CD4-positive, alpha-beta T cell treated with Interferon gamma for 1 hour (primary cell): ENCODE measurements at places on chromosomes 5 and 9.
A peak's percentile ranks its signal among the peaks of the same experiment; 100 is the strongest.

GRCh38 chr5:154945695-154946301 is 4.9 kb downstream of the MRPL22 start:
- DNase-seq: no peak

GRCh38 chr5:77337686-77338085 is 127.2 kb downstream of the PDE8B start:
- no peak for DNase-seq

GRCh38 chr9:127293767-127294166 is 29.2 kb downstream of the GARNL3 start:
- DNase-seq: no peak

- no peak for DNase-seq
Observed at GRCh38 chr5:85663708-85664031, 954.1 kb upstream of the COX7C start.

DNA sequence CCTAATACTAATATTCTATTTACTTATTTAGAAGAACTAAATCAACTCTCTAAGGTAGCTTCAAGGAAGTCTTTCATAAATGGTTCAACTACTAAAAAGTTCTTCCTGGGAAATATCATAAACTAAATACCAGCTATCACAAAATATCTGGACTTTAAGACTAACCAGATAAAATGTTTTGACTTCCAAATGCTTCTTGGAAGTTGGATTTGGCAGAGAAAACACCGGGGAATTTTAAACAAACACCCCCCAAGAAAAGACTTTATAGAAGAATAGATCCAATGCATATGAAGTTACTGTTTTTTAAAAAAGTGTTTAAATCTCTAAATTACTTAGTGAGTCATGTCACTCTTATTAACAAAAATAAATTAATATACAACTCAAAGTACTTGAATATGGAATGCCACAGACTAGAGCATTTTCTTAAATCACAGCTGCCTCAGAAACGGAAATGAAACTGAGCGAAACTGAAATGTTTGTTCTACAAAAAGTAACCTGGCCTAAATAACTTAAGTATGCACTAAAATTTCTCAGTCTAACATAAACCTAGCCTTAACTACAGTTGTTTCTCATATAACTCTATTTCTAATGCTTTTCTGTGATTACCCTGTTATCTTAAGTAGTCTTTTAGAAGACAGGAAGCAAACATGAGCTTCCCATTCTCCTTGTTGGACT is 6.8 kb downstream of the ABCA1 start:
- DNase-seq: no peak

- DNase-seq: no peak
Observed at GRCh38 chr5:91776249-91776648, 393.1 kb upstream of the ARRDC3 start.

- no peak for DNase-seq
Observed at GRCh38 chr5:138033907-138034306, 1.0 kb upstream of the FAM13B start.

- DNase-seq: no peak
Observed at GRCh38 chr9:121297389-121297788, 29.4 kb downstream of the GSN start.

DNA sequence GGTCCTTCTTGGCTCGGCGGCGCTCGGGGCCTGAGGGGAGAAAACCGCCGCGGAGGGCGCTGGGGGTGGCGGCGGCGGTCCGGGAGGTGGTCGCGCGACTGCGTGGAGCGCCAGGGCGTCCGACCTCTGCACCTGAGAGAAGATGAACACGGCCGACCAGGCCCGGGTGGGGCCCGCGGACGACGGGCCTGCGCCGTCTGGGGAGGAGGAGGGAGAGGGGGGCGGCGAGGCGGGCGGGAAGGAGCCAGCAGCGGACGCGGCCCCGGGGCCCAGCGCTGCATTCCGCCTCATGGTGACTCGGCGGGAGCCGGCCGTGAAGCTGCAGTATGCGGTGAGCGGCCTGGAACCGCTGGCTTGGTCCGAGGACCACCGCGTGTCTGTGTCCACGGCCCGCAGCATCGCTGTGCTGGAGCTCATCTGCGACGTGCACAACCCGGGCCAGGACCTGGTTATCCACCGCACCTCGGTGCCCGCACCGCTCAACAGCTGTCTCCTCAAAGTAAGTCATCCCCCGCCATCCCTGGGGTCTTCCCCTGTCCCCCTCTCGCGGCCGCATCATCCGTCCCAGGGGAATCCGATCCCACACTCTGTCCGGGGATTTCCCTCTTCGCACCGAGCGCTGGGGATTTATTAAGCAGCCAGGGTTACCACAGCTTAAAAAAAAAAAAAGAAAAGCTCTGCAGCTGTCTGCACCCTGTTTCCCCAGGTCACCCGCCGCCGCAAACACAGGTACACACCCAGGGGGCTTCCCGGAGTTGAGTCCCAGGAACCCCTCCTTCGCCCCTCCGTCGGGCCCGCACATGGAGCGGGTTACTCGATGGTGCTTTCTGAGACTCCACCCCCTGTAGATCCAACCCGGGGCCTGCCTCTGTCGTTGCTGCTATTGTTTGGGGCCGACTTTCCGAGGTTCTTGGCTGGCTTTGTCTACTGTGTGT is at the start of gene GTF3C4:
GTF3C4 (plus strand) TSS at position 8 of the 935 bp plus-strand sequence; CDS start at position 143, 135 bp downstream.
- peak; percentile 75 for DNase-seq

DNA sequence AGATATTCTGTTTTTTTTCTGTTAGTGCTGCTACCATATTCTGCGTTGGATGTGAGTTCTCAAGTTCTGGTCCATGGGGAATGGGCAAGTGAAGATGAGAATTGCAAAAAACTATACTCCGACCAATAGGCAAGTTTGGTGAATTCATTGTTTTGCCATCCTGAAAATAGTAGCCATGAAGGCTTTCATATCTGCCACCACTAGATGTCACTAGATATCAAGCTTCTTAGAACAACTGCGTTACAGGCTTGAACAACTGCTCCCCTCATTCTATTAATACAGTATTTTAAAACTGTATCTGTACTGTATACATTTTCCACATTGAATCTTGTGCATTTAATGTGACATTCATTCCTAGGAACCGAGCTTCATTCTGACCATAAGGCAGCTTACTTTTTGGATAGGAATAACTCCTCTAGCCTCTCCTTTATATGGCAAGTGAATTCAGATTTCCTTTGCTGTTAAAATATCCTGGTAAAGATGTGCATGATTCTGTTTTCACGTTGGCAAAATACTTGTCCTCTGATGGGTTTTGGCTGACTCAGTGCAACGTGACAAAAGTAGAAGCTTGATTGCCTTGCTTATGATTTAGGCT is 163.6 kb downstream of the SREK1 start:
- no peak for DNase-seq

GRCh38 chr5:159059722-159060121 is 40.0 kb downstream of the EBF1 start:
- no peak for DNase-seq

DNA sequence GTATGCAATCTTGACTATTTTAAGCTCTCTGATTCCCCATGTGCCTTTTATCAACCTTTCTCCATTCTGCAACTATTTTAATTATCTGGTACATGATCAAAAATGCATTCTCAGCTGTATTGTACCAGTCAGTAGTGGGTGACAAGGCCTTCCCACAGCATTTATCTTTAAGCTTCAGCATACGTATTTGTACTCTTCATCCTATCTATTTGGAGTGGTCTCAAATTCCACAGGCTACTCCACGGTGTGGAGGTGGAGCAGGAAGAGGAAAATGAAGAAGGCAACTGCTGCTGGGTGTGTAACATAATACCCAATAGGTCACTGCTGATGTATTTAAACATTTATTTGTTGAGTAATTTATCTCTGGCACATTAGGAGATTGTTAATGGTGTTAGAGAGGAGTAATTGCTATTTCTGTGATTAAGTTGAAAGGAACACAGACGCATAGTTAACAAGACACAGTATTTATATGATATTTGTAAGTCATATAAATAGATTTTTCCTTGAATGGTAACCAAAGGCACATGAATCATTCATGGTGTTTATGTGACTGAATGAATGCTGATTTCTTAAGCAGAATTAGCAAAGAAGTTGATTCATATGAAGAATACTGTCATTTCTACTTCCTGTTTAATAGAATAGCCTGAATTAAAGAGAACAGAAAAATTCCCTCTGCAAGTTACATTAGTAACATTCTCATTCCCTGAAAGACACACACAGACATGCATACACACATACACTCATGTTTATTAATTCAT is 153.8 kb upstream of the NR3C1 start:
- no peak for DNase-seq

GRCh38 chr5:113153512-113154097 is 177.0 kb downstream of the DCP2 start:
- DNase-seq: no peak

DNA sequence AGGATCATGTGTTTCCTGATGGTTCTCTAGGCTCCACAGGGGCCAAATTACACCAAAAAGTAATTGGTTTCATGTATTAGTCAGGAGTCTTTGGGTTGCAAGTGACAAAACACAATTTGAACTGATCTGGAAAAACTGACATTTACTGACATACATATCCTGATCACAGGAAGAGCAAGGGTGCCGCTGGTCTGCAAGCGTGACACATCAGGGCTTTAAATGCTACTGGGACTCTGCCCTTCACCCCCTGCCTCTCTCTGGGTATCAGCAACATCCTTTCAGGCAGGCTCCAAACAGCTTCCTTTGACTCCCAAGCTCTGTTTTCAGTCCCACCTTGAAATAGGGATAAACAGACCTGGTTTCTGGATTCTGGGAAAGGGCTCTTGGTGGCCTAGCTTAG is 197.5 kb downstream of the PALM2AKAP2 start:
- no peak for DNase-seq

- no peak for DNase-seq
Observed at GRCh38 chr9:14345354-14346230, 31.7 kb upstream of the NFIB start.

DNA sequence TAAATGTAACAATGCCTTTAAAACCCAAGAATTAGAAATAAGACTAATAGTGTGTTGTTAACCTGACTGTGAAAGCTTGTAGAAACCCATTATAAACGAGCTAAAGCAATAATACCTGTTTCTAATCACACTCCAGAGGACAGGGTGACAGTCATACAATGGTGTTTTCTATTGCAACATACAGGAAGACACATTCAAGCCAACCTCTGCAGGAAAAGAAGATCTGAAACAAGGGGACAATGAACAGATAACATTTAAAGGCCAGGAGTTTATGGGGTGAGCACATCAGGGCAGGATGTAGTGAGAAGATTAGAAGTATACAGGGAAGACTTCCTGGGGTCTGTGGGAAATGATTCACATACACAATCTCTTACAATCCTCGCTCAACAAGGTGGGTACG is 13.8 kb downstream of the BARHL1 start:
- DNase-seq: no peak

DNA sequence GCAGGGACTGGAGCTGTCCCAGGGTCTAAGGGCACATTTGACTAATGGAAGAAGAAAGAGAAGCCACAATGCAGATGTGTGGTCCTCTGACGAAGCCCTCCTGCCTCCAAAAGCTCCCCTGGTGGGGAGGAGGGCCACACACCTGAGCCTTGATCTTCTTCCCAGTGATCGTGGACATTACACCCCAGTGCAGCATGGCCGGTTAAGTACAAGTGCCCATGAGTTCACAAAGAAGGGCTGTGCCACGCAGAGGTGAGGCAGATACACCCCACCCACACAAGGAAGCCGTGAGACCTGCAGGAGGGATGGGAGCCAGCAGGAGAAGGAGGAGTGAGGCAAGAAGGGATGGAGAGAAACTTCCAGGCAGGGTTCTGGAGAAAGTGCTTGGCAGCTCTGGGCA is 199.0 kb upstream of the MVB12B start:
- no peak for DNase-seq

DNA sequence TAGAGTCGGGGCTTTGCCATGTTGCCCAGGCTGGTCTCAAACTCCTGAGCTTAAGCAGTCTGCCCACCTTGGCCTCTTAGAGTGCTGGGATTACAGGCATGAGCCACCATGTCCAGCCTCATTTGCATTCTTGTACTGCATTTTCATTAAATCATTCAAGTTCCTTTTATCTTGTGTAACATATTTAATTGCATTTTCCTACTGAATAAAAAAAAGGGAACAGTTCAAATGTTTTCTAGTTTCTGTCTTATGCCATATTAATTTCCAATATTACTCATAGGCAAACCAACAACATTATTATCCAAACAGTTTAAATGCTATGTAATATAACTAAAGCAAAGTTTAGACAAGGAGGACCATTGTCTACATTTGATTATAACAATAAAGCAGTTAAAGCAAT is 6.1 kb downstream of the SLC31A1 start:
- DNase-seq: no peak

GRCh38 chr5:99037668-99038067 is 108.9 kb upstream of the CHD1 start:
- peak; percentile 67 for DNase-seq

DNA sequence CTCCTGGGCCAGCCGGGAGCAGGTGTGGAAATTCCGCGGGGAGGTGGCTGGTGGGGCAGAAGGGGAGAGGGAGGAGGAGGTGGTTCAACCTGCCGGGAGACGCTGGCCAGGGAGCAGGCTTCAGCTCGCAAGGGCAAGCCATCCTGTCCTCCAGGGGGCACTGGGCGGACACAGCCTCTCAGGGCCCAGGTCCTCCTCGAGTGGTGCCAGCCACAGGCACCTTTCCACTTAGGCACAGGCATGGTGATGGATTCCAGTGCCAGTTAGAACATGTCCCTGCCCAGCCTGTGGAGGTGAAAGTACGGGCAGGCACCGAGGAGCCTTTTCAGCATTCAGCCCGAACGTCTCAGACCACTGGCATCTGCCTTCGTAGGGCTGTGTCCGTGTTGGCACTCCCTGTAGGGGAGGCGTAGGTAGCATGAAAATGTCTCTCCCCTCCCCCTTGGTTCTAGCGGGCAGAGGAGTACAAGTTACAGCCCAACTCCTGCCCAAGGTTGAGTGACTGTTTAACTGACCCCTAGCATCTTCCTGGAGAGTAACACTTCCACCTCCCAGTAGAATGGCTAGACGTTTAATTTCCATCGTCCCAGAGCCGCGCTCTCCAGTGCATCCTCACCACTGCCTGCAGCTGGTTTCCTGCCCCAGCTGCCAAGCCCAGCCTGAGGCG is 48.9 kb downstream of the DAB2IP start:
- DNase-seq: no peak

GRCh38 chr5:172587061-172587405 is 54.0 kb upstream of the NEURL1B start:
- DNase-seq: no peak

- DNase-seq: no peak
Observed at GRCh38 chr9:304106-304505, 89.4 kb downstream of the DOCK8 start.

- DNase-seq: no peak
Observed at GRCh38 chr9:87644659-87645058, 81.3 kb upstream of the CTSL start.

GRCh38 chr5:136458481-136458880 is 93.1 kb upstream of the TRPC7 start:
- DNase-seq: no peak

- no peak for DNase-seq
Observed at GRCh38 chr9:130927995-130928900, 10.8 kb downstream of the FIBCD1 start.
